ENCODE measurements at places on chromosomes 11 and 22.

DNA sequence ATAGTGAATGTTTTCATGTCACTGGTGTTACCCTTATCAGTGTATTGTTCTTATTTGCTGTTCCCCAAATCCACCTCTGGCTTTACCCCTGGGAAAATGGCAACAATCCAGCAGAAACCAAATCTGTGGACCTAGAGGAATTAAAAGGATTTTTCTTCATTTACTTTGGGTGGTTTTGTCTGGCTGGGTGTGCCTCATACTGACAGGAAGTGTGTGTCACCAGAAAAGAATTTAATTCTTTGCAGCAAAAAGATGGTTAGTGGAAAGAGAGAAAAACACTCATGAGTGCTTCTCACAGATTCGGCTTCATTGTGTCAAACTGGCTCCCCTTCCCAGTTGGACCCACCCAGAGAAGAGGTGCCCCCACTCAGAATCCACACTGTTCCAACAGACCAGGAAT is 38.9 kb downstream of the FZD4 start:
- no peak for DNase-seq

GRCh38 chr11:81331611-81332235 is 1401.9 kb downstream of the FAM181B start:
- DNase-seq = no peak

GRCh38 chr11:44816761-44817160 is 90.0 kb downstream of the TSPAN18 start:
- DNase-seq = no peak

GRCh38 chr11:85483861-85484260 is 143.3 kb downstream of the DLG2 start:
- no peak for DNase-seq

- no peak for DNase-seq
Measured at GRCh38 chr22:46443850-46444389, 93.5 kb downstream of the CELSR1 start.

- no peak for DNase-seq
Measured at GRCh38 chr11:70647188-70648166, 249.1 kb downstream of the CTTN start.

GRCh38 chr11:65444314-65445051 is 21.9 kb downstream of the NEAT1 start:
- DNase-seq = no peak

- no peak for DNase-seq
Measured at GRCh38 chr11:110858547-110858921, 146.3 kb upstream of the ARHGAP20 start.

GRCh38 chr11:8375932-8376331 is 112.3 kb upstream of the LMO1 start:
- DNase-seq = no peak

- no peak for DNase-seq
Measured at GRCh38 chr11:109036011-109036410, 371.1 kb downstream of the DDX10 start.
